SK-N-DZ (cell line): ENCODE measurements at places on chromosomes 16 and 17.

- no peak for DNase-seq
Observed at GRCh38 chr16:69306031-69306430, 5.1 kb upstream of the VPS4A start.

GRCh38 chr16:49857423-49858181 lies 1.7 kb upstream of the ZNF423 start:
- DNase-seq, result peak; percentile 79

DNA sequence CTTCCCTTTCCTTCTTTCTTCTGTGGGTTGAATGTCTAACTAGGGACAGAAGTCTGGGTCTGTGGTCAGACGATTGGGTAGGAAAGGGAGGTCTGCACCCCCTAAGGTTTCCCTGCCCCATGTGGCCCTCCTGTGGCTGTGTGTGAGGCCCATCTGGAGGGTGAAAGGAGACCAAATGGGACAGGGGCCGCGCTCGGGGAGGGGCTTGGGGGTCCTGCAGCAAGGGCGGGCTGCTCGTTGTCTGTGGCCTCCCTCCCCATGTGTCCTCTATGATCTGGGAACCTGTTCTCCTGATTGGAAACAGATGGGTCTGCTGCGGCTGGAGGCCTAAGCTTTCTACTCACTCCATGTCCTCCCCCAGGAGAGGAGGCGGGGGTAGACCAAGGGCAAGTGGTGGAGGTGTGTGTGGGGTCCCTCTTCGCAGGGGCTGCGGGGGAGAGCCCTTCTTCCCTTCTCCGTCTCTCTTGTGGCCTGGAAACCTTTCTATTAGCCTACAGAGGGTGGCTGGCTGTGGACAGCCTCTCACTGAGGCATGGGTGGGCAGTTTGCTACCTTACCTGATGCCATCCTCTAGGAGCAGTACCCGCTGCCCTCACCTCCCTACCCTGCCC lies 18.6 kb downstream of the IGFBP4 start:
- peak; percentile 88 for DNase-seq

DNA sequence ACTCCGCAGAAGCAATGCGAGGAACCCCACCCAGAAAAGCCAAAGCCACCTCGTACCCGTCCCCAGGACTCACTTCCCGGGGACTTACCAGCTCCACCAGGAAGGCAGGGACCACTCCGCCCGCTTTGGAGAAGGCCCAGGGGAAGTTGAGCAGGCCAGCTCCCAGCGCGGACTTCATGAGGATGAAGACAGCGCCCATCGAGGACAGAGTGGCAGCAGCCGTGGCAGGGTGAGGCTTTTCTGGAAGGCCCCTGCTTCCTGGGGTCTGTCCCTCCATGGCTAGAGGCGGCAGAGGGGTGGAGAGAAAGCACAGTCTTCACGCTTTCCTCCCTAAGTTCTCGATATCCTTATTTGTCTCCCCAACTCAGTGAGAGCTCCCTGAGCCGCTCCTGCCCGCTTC lies 714 bp downstream of the SLC38A8 start:
- DNase-seq, result no peak

- DNase-seq, result peak; percentile 29
Observed at GRCh38 chr17:9959377-9959981, 54.4 kb upstream of the RCVRN start.

- DNase-seq, result no peak
Observed at GRCh38 chr17:5786510-5786875, 202.2 kb upstream of the NLRP1 start.

DNA sequence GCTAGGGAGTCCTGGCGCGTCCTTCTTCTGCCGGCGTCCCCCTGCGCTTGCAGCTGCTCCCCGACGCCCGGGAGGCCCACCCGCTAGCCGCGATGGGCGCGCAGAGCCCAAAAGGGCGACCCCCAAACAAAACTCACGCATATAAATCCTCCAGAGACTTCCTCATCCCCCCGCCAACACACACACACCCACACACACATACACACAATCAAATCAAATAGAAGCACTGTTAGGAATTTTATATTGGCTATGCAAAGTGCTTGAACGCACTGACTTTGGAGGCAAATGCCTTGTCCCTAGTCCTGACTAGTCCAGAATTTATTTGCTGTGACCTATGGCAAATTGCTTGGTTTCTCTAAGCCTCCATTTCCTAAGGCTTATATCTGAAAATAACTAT lies 23.8 kb upstream of the CRYM start:
- no peak for DNase-seq

DNA sequence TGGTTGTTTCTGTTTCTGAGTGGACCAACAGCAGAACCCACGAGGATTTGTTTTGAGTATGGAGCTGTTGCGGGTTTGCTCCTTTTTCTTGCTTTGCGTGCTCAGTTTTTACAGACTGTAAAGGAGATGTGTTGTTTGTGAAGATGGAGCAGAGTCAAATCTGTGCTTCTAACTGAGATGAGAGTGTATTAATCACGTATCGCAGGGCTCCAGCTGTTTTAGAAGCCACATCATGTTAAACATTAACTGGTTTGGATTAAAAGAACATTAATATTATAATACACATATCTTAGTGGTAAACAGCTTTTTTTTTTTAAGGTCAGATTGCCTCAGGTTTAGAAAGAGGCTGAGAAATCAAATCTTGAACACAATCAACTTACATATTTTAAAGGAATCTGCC lies 69.4 kb downstream of the YPEL2 start:
- DNase-seq, result no peak

DNA sequence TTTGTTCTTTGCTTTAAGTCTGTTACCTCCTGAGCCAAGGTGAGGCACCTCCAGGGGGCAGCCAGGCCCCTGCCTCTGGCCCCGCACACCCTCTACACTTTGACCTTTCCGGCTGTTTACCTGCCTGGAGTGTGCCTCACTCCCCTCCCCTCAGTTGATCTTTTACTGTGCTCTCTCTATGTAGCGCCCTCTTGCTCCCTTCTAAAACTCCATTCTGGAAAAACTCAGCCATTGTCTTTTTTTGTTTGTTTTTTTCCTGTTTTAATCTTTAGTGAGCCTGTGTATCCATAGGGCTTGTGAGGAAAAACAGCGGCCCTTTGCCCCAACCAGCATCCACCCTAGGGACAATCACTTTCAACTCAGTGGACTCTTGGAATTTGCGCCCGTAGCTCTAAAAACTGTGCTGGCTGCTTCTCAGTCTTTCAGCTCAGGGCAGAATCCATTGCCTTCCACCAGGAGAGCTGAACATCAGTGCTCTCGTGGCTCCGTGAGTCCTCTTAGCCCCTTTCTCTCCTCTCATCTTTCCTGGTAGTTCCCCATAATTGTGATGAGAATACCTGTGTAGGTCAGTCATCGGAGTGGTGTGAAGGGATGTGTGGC lies 4.3 kb downstream of the AMDHD2 start:
- no peak for DNase-seq

- no peak for DNase-seq
Observed at GRCh38 chr17:80821546-80821945, 170.1 kb upstream of the CHMP6 start.

DNA sequence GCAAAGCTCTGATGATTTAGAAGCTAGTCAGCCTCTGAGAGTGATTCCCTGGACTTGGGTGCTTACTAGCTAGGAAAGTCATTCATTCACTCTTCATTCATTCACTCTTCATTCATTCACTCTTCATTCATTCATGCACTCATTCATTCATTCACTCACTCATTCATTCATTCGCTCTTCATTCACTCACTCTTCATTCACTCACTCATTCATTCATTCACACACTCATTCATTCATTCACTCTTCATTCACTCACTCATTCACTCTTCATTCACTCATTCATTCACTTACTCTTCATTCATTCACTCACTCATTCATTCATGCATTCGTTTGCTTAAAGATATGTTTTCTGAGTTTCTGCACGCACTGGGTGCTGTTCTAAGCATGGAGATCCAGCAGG lies 292.7 kb upstream of the TNRC6C start:
- DNase-seq, result no peak

DNA sequence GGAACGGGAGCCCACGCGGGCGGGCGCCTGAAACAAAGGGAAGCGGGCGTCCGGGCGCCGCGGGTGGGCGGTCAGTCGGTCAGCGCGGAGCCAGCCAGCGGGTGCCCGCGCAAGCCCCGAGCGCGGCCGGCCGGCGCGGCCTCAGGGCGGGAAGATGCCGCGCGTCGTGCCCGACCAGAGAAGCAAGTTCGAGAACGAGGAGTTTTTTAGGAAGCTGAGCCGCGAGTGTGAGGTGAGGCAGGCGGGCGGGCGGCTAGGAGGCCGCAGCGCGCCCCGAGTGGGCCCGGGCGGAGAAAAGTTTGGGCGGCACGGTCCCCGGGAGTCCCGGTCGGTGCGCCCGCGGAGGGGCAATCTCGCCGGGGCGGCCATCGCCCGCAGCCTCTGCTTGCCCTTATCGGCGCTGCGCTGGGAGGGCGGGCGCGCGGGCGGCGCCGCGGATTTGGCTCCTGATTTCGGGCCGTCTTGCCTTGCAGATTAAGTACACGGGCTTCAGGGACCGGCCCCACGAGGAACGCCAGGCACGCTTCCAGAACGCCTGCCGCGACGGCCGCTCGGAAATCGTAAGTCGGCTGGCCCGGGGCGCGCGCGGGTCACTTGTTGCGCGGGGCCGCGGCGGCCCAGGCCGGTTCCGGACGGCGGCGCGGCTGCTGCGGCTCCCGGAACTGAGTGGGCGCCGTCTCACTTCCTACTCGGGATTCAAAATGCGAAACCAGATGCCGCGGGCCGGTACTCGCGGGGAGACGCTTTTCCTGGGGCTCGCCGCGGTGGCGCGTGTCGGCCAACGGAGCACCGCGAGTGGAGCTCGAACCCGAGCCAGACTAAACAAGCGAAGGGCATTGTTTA lies 526 bp downstream of the CBFB start:
- DNase-seq, result no peak

DNA sequence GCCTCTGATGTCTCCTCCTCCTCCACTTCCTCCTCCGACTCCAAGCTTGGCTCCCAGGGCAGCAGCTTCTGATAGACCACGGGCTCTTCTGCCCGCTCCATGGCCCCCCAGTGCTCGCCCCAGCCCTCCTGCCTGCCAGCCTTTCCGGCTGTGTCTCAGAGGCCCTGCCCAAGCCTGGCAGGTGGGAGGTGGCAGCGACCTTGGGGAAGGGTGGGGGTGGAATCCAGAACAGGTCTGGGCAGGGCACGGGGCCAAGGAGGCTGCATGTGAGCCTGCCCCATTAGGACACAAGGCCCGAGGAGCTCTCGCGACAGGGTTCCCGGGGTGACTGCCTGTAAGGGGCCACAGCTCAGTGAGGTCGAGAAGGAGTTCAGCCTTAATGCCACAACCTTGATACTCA lies at the start of gene GGT6:
Gene GGT6 (minus strand): TSS at position 157 of the 400 bp plus-strand sequence. CDS start 56 bp downstream, at position 101.
- no peak for DNase-seq

GRCh38 chr17:55198690-55199370 lies 65.9 kb upstream of the HLF start:
- no peak for DNase-seq

DNA sequence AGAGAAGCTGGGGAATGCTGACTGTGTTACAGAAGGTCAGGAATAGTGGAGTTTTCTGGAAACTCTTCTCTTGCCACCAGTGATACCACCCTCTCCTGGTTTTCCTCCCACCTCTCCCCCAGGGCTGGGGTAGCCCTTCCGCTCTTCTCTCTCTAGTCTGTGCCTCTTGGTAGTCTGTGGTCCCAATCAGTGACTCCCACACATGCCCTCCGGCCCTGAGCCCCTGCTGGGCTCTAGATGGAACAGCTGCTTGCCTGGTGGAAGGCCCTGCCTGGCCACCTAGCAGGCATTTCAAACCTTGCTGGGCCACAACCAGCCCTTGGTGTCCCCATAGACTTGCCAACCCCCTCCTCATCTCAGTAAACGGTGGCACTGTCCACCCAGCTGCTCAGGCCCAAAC lies 15.2 kb upstream of the MTSS2 start:
- DNase-seq, result no peak
